ENCODE measurements at places on chromosomes 12 and 14.

DNA sequence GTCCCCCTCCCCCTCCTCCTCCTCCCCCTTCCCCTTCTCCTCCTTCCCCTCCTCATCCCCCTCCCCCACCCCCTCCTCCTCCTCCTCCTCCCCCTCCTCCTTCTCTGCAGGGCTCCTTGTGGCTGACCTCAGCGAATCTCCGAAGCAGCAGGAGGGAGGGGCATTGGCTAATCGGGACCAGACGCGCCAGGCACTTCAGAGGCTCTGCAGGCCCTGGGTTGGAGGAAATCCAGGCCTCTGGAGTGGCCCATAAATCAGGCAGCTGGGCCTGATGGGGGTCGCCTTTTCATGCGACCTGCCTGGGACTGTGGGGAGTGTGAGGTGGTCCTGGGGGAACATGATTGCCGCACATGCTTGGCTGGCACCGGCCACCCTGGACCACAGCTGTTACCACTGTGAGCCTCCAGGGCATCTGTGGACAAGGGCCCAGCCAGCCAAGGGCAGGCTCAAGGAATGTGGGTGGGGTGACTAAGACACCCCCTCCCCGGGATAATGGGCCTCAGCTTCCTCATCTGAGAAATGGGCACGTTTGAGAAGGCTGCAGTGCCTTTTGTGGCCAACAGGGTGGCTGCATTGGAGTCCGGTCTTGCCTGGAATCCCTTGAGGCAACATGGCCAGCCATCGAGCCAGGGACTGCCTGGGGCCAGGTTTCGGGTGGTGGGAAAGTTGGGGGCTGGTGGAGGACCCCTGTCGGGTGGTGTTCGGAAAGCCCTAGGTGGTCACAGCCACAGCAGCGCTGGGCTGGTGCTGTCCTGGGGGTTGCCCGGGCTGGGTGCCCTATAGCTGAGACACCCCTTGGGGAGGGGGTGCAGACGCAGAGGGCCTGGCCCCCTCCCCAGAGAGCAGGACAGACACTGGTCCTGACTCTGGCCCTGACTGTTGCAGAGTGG lies 12.0 kb downstream of the KIF26A start:
- DNase-seq = peak; percentile 54

DNA sequence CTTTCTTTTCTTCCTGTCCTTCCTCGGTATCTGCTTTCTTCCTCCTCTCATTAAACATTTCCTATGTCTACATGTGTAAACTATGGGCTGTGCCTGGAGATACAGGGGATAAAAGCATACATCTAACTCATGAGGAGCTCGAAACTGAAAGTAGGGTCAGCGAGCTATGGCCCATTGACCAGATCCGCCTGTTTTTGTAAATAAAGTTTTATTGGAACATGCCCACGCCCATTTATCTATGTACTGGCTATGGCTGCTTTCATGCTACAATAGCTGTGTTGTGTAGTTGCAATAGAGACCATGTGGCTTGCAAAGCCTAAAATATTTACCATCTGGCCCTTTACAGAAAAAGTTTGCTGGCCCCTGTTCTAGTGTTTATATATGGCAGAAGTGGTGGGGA lies 500.8 kb upstream of the GARIN6 start:
- no peak for DNase-seq

GRCh38 chr14:69845787-69846186 lies 33.4 kb upstream of the SMOC1 start:
- DNase-seq = no peak

- no peak for DNase-seq
Measured at GRCh38 chr14:29724991-29725390, 202.7 kb downstream of the PRKD1 start.

- no peak for DNase-seq
Measured at GRCh38 chr12:12704593-12705230, 8.7 kb upstream of the GPR19 start.

- no peak for DNase-seq
Measured at GRCh38 chr14:105324080-105324778, 9.7 kb downstream of the PACS2 start.

DNA sequence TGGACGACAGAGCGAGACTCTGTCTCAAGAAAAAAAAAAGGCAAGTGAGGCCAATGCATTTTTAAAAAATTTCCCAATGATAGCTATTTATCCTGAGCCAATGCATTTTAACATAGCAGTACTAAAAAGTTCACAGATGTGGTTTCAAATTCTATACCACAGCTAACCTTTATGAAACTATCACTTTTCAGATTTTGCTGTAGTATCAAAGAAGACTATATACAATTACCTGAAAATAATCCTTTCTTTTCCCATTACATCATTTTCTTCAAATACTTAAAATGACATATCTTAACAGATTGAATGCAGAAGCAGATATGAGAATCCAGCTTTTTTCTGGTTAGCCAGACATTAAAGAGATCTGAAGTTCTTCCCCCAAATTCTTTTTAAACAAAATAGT lies 13.2 kb downstream of the ATF7 start:
- DNase-seq = no peak

DNA sequence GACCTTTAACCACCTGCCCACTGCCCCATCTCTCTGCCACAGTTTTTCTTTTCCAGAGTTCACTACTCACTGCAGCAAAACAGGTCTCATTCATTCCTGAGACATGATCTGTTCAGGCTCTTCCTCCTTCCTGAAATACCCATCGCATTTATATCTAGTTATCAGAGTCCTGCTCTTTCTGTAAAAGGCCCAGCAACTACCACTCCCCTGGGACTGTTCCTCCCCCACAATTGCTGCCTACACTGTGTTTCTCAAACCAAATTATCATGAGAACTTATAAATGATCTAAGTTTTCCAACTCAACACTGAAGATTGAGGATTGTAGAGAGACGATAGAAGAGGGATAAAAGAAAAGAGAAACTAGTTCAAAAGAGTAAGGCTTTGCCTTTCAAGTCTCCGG lies 40.8 kb upstream of the EPS8 start:
- no peak for DNase-seq

GRCh38 chr14:57979376-57980048 lies 113.6 kb upstream of the SLC35F4 start:
- no peak for DNase-seq

GRCh38 chr12:58443981-58444371 lies 476.3 kb downstream of the LRIG3 start:
- no peak for DNase-seq

DNA sequence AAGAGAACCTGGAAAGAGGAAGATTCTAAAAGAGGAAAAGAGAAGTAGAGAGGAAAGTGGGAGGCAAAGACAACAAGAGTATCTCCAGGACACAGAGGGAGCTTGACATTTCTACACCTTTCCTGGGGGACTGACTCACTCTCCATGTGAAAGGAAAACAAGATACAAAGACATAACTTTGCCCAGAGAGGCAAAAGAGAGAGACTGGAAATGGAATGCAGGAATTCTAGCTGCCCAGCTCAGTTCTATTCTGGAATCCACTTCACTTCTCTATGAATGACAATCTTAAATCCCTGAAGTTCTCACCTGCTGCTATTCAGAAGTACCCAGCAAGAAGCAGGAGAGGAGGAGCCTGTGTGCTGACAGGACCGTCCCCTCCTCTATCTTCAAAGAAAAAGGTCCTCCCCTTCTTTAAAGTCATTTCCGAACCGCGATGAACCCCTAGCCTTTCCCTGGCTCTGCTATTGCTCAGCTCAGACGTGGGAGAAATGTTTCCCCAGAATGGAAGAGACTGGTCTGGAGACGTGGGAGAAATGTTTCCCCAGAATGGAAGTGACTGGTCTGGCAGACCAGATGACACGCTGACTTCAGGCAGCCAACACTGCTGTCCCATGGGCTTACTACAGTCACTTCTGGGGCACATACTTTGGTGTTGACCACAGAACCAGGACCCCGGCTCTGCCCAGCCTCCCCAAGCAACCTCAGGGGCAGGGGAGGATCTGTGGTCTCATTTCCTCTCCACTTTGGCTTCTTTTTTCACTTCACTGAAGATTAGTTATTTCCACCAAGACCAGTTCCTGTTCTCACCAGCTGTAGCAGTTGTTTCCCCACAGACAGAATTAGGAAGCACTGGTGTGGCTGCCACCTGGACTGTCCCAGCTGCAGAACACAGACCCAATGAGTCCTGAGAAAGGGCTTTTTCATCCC lies 8.3 kb downstream of the FMNL3 start:
- DNase-seq = peak; percentile 59

DNA sequence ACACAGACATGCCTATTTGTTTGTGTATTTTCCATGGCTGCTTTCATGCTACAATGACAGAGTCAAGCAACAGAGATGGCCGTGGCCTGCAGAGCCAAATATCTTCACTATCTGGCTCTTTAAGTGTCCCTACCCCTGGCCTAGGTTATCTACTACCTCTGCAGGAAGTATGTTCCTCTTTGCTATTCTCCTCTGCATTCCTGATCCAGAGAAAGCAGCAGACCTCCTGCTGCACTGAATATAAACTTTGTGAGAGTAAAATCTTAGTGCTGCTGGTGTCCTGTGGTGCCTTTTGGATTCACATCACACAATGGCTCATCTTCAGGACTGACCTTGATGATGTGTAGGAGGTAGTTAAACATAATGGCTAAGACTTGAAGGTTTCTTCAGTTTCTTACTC lies 233.4 kb downstream of the IPO8 start:
- DNase-seq = no peak

DNA sequence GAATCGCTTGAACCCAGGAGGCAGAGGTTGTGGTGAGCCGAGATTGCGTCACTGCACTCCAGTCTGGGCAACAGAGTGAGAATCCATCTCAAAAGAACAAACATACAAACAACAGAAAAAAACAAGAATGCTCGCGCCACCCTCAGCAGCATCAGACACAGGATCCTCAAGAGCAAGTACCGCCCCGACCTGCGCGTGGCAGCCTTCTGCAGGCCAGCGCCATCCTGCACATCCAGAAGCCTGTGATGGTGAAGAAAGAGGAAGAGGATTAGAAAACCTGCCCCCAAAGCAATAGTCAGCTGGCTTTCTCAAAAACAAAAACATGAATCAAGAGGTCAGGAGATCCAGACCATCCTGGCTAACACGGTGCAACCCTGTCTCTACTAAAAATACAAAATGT lies 30.0 kb upstream of the EID3 start:
- DNase-seq = no peak

DNA sequence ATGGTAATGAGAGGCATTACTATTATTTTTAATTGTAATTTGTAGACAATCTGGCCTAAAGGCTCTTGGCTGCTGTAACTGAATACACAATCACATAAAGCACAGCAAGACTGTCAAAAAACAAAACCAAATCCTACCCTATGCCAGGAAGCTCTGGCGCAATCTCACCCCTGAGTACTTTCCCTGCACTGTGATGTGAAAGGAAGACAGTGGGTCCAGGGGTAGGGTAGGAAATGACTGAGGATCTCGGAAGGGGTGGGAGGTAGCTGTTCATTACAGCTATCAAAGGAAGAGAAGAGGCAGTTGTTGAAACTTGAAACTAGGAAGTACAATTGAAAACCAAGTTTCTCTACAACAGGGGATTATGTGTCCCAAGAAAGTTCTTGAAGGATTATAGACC lies 202.8 kb downstream of the ANO2 start:
- no peak for DNase-seq

DNA sequence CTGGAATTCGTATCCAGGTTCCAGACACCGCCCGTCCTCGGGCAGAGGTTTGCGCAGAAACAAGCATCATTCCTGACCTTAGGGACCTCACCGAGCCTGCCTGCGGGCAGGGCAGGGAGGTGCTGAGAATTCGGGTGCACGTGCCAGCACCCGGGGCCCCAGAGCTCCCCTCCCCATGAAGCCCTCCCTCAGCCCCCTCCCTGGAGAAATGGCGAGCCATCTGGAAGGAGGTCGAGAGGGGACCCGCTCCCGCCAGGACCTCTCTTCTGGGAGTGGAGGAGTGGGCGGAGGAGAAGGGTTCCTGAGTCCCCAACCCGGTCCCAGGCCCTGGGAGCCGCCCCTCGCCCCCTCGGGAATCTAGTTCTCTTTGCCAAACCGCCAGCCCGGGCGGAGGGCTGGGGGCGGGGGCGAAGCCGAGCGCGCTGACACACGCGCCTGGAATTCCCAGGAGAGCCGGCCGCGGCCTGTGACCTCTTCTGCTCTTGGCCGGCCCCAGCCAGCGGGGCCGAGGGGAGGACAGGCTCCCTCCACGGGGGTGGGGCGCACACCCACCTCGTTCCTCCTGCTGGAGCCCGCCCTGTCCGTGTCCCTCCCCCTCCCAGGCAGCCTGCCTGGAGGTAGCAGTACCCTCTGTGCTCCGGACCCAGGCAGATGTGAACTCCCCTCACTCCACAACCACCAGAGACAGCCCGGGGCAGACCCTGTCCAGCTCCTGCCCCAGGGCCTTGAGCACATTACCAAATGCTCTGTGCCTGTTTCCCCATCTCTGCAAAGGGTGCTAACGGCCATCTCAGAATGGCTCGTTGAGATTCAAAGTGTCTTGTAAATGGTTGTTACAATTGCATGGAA lies 23.0 kb upstream of the GPR132 start:
- DNase-seq = peak; percentile 64

DNA sequence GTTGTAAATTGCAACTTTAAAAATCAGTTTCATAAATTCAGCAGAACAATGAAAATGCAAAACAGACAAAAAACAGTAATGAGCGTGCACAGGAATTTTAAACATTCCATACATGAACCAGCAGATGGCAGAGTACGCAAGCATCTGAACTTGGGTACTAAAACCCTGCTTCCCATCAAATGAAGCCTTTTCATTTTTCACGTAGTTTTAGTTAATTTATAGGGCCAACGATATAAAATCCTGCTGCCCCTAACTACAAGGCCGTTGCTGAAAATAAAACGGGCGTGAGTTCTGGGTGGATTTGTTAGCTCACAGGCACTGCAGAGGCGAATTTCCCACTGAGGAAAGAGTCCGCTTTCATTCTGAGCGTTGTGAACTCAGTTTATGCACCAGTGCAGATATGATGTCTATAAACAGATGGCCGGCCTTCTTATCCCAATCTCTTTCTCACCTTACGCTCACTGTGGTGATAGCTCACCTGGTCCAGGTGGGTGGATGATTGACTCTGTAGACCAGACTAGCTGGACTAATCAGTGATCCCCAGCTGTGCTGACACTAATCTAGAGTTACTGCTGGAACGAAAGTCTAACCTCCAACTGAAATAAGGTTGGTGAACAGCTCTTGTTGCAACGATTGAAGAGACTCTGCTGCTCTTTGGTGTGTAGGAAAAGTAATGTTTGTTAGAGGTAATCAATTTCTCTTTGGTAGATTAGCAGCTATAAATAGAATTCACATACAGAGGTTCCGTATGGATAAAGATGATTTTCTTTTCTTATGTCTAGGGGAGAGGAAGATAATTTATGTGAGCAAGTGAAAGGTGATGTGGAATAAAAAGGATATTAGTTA lies 89.2 kb downstream of the PDZRN4 start:
- DNase-seq = peak; percentile 66

GRCh38 chr12:124174451-124175348 lies 120.2 kb upstream of the RFLNA start:
- no peak for DNase-seq

DNA sequence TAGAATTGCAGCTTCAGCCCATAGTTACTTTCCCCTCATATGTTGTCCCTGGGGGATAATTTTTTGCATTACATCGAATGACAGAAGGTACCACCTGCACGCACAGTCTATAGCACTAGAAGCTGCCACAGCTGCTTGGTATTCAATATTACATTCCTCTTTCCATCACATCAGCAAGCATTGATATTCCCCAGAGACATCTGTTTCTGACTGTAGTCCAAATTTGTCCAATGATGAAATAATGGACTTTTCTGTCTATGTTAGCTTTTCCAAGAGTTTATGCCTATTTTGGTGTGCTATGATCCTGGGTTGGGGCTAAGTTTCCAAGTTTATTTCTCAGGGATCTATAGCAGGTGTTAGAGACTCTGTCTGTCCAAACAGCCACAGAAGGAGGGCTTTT lies 335.4 kb downstream of the LRIG3 start:
- DNase-seq = no peak

Measured in right kidney (tissue), 9 donors.